ENCODE measurements at places on chromosomes 1 and 21. TPM values are rescaled to one million over a fixed set of nuclear protein-coding genes. Genes with fewer than 3 reads are reported as not detected.

The GPATCH3 gene
- 16.5 TPM for polyA plus RNA-seq

The ACADM gene
- 40.7 TPM for polyA plus RNA-seq

The KRTAP19-3 gene
- not detected for polyA plus RNA-seq

The FCRL5 gene
- polyA plus RNA-seq, result 0.24 TPM

The PHC2 gene
- polyA plus RNA-seq, result 44.7 TPM

The DISP1 gene
- 1.9 TPM for polyA plus RNA-seq

The KLF17 gene
- 0.01 TPM for polyA plus RNA-seq

The ATAD3C gene
- polyA plus RNA-seq, result 2.2 TPM

The GABRD gene
- polyA plus RNA-seq, result not detected

The CYP4A11 gene
- not detected for polyA plus RNA-seq
